ENCODE measurements at places on chromosomes 3 and 15.

- no peak for DNase-seq
These were observed 625.4 kb upstream of the TBL1XR1 start for GRCh38 chr3:177822681-177823096.

DNA sequence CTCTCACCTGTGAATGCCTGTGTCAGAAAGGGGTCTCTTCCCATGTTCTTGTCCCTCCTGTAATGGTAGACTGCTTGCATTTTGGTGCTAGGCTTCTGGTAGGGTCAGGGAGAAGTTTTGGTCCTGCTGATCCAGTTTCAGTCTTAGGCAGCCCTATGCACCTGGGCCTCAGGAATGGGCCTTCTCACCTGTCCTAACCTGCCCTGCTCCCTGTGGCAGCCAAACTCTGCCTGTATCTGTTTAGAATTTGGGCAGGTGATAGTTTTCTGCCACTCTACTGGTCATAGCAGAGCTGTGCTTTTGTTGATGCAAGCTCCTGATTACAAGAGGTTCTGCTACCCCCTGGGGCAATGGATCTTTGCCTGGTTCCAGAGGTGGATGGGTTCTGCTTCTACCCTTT is 118.7 kb downstream of the PLCL2 start:
- DNase-seq: no peak

DNA sequence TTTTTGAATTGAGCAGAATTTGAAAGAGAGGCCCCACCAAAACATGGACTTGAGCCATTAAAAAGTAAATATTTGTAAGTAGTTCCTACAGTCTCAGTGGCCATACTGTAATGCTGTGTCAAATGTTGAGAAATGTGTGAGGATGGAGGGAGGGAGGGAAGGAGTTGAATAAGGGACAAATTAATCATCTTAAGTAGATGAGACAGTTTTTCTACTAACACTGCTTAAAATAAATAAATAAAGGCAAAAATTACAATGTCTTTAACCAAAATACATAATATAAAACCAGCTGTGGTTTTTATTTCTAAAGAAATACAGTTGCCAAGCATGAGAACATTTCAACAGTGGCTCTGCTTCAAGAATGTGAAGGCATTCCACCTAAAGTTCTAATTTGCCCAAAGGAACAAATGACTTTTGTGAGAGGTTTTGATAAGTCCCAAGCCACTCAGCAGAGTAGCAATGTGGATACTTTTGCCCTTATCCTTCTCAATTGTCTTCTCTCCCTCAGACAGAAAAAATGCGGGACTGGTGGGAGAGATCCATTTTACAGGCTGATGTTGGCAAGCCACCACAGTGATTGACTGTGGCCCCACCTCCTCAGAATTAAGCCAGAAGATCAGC is 427.0 kb upstream of the RARB start:
- DNase-seq: no peak

- DNase-seq: no peak
These were observed 60.1 kb downstream of the ATP10A start for GRCh38 chr15:25803036-25803435.

GRCh38 chr3:24229468-24230221 is 265.0 kb downstream of the THRB start:
- no peak for DNase-seq

GRCh38 chr3:9909221-9910013 is 6.8 kb downstream of the IL17RE start:
- DNase-seq: no peak

GRCh38 chr3:21665444-21666100 is 85.4 kb downstream of the ZNF385D start:
- no peak for DNase-seq

- no peak for DNase-seq
These were observed 23.4 kb downstream of the STAC start for GRCh38 chr3:36403661-36404060.

- DNase-seq: no peak
These were observed 188.7 kb downstream of the THRB start for GRCh38 chr3:24305795-24306467.

- no peak for DNase-seq
These were observed 22.9 kb downstream of the GRAMD2A start for GRCh38 chr15:72174551-72175165.

DNA sequence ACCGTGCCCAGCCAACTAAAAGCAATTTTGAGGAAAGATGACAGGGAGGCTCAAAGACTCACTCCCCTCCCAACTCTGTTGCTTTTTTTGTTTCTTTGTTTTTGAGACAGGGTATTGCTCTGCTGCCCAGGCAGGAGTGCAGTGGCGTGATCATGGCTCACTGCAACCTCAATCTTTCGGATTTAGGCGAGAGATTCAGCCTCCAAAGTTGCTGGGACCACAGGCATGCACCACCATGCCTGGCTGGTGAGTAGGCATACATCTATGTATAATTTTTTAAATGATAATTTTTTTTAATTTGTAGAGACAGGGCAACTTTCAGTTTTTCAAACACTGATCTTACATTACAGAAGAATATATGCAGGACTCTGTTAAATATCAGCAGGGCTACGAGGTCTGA is 15.8 kb upstream of the THUMPD3 start:
- DNase-seq: no peak

GRCh38 chr15:40357246-40357645 is 773 bp upstream of the DISP2 start:
- no peak for DNase-seq

- no peak for DNase-seq
These were observed 28.8 kb downstream of the NUP210 start for GRCh38 chr3:13391308-13391707.

DNA sequence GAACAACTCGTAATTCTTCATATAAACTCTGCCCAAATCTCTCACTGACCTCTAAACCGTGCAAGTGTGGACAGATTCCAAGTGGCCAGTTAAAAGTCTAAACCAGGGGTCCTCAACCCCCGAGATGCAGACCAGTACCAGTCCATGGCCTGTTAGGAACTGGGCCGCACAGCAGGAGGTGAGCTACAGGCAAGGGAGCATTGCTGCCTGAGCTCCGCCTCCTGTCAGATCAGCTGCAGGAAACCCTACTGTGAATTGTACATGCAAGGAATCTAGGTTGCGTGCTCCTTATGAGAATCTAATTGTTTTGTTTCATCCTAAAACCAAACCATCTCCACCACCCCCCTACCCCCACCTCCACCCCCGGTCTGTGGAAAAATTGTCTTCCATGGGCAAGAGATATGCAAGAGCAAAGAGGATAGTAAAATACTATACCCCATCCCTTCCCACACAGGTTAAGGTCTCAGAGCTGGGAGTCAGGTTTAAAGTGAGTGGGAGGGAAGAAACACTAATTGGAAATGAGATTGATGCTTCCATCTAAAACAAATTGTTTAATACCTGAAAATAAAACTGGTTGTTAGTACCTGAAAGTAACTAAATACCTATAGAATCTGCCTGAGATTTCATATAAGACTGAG is 54.0 kb downstream of the POLQ start:
- DNase-seq: no peak

GRCh38 chr3:116198087-116198486 is 247.2 kb downstream of the LSAMP start:
- DNase-seq: no peak

DNA sequence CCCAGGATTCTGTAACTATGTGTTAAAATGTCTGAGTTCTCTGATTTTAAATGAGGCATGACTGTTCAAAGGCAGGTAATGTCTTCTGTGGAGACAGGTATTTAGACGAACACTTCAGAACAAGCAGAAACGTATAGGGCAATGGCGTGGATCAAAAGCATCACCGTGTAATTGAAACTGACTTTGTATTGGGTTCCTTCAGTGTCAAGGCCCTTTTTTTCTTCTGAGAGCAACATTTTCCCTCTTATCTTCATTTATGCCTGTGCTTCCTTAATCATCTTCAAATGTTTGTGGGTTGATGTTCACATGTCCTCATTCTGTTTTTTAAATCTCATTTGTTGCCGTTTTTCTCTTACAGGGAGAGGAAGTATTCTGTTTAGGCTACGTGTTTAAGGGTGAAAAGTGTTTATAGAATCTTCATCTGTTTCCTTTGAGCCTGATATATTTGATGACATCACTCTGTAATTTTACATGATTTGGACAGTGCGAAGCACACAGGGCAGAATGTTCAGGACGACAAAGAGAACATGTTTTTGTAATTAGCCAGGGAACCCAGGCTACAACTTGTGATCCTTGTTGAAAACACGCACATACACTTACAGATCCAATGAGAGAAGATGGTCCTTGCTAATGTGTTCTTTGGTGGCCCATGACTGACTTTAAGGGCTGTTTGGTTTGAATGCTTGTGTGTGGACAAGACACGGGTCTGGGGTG is 196.0 kb downstream of the LRTM1 start:
- no peak for DNase-seq

- DNase-seq: no peak
These were observed 516.9 kb upstream of the GOLIM4 start for GRCh38 chr3:168612671-168613070.

DNA sequence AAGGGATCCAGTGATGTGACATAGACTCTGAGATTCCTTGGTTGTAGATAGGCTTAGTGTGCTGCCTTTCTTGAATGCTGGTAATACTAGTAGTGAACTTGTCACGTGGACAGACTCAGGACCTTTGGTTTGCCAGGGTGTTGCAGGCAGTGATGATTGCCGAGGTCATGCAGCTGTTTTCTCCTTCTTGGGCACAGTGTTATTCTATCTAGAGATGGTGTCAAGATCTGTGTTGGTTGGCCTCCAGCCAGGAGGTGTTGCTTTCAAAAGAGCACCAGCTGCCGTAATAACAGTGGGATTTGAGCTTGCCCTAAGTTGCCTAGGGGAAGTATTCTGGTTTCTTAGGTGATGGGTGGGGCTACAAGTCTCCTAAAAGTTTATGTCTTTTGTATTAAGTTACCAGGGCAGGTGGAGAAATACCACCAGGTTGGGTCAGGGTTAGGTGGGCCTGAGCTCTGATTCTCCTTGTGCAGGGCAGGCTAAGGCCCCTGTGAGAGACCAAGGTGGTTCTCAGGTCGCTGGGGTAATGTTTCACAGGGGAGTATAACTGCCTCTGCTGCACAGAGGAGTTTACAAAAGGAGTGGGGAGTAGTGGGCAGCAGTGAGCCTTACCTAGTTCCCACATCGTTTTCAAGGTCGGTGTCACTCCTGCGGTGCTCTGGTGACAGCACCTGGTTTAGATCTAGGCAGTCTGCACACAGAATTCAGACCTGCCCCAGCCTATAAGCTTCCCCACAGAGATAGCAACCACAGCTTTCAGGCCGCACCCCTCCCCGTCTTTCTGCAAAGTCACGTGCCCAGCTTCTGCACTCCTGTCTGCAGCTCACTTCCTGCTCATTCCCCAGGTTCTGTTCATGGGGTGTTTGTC is 350.3 kb downstream of the DOCK3 start:
- DNase-seq: no peak

- DNase-seq: no peak
These were observed 459.8 kb downstream of the MCTP2 start for GRCh38 chr15:94691169-94691568.
